ENCODE measurements at places on chromosomes 4 and X.

GRCh38 chr4:53088152-53088551, 226.0 kb downstream of the RASL11B start:
- DNase-seq: no peak

- no peak for DNase-seq
Measured at GRCh38 chr4:169765835-169766234, 8.1 kb upstream of the HPF1 start.

- DNase-seq: no peak
Measured at GRCh38 chrX:39875834-39876628, 221.7 kb downstream of the BCOR start.

GRCh38 chrX:25175743-25176142, 160.0 kb upstream of the ARX start:
- DNase-seq: no peak

DNA sequence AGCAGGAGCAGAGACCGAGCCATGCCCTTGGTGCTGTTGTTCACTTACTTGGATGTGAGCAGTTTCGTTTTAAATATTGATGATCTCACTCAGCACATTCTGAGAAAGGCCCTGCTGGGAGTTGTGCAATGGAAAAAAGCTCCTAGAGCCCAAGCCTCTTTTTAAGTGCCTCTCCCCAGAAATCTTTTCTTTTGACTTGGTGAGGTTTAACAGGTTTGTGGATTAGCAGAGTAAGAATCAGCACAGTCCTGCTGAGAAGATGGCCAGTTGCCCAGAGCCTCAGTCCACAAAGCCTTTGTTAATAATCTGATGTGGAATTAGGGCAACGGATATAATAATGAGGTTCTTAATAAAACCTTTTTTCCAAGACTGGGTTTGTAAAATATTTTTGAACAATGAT, 157.5 kb upstream of the ATP6AP2 start:
- no peak for DNase-seq

DNA sequence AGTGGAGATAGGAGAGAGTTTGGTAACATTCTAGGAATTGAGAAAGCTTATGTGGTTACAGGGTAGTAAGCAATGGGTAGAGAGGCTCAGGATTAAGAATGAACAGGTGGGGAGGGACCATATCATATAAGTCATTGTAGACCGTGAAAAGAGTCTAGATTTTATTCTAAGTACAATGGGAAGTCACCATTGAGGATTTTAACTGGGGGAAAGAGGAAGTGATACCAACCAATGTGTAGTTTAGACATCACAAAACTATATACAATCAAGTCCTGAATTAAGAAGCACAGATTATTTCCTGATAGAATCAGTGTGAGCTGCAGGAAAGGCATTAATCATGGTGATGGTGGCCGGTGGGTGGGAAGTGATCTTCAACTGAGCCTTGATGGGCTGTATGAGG, 178.3 kb upstream of the ZIC3 start:
- no peak for DNase-seq

DNA sequence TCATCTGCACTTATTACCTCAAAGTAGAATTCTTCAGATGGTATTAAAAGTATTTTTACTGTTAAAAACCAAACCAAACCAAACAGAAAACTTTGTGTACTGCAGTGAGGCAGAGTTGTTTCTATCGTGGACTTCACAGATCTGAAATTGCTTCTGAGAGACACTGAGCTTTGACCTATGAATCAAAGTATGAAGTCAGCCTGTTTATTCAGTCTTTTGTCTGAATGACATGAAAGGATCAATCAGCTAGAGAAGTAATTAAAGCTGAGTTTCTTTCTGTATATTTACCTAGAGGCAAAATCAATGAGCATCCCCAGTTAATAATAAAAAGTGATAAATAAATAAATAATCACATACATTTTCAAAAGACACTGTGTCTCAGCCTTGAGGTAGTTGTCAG, 2121.0 kb downstream of the PCDH7 start:
- DNase-seq: no peak

DNA sequence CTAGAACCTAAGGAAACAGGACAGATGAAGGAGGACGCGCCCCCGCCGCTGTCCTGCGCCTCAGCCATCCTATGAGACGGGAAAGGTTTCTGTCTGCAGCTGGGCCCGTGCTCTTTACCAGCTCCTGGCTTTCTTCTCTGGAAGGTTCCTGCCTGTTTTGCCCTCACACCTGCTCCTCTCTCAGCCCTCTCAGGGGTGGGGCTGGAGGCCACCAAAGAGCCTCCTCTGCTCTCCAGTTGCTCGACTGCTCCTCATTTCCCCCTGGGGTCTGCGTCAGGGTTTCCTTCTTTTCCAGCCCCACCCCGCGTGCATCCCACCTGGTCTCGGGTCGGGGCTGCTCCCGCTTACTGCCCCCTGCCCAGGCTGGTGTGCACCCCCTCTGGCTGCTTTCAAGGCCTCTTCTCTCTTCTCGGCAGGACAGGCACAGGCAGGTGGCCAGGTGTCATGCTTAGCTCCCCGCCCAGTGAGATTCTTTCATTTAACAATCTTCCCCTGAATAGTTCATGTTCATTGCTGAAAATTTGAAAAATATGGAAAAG, 4.6 kb downstream of the HTT-AS start:
- DNase-seq: no peak

DNA sequence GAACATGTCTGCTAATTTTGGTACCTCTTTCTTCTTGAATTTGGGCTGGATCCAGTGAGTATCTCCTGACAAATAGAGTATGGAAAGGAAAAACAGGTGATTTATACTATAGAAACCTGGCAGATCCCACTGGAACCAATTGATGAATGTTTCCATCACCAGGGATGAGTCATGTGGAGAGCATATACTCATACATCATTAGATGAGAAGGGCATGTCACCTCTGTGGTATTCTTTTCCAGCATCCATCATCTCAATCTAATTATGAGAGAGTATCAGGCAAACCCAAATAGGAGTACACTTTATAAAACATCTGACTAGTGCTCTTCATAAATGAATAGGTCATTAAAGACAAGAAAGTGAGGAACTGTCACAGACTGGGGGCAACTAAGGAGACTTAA, 90.7 kb downstream of the CLDN22 start:
- no peak for DNase-seq

DNA sequence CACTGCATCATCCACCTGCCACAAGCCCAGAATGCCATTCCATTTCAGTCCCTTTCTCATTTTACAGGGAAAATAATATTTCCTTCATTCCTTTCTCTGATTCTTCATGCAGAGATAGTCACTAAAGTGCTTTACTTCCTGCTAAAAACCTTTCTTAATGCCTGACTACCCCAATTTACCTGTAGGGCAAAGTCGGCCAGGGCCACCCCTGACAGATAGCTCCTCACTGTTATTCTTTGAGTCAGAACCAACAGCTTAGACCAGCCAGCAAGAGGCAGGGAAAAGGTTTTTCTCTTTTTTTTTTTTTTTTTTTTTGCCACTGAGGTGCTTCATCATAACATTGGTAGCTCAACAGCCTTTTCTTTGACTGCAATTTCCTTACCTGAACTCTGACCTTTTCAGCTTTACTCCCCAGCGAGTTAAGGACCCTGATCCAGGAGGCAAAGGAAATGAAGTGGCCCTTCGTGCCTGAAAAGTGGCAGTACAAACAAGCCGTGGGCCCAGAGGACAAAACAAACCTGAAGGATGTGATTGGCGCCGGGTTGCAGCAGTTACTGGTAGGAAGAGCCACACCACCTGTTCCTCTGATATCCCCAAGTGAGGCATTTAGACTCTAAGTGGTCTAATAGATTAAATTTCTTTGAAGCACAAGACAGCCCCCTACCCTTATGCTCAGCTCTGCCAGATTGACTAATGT, 85.0 kb downstream of the ALPK1 start:
- no peak for DNase-seq

All from stimulated activated CD8-positive, alpha-beta memory T cell treated with anti-CD3 and anti-CD28 coated beads, Interleukin-4, amount 100 ng/mL, for 4 hours (primary cell).